LNCaP clone FGC (cell line): ENCODE measurements at places on chromosomes 16 and 17.

DNA sequence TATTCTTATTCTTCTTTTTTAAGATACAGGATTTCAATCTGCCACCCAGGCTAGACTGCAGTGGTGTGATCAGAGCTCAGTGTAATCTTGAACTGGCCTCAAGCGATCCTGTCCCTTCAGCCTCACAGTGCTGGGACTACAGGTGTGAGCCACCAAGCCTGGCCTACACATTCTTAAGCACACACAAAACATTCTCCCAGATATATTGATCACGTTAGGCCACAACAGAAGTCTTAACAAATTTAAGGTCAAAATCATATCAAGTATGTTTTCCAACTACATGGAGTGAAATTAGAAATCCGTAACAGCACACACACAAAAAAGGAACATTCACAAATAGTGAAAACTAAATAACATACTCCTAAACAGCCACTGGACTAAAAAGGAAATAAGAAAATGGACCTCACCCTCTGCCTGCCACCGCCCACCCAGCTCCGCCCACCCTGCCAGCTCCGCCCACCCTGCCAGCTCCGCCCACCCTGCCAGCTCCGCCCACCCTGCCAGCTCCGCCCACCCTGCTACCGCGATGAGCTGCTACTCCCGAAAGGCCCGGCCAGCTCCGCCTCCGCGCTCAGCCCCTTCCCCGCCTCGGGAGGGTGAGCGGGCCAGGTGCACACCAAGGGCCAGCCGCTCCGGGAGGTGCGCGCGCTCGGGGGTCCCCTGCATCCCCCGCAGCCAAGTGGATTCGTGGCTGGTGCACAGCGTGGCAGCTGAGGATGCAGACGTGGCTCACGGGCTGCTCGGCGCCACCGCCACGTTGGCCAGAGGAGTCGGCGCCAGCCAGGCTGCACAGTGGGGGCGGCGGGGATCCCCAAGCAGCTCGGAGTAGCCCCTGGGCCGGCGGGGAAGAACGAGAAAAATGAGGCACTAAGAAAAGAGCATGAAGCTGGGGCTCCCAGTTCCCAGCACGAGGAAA, 41.2 kb downstream of the C16orf87 start:
- DNase-seq: no peak

- no peak for DNase-seq
Measured at GRCh38 chr16:69834807-69835466, 72.8 kb downstream of the WWP2 start.

GRCh38 chr16:75416904-75417565, 16.3 kb downstream of the CFDP1 start:
- no peak for DNase-seq

DNA sequence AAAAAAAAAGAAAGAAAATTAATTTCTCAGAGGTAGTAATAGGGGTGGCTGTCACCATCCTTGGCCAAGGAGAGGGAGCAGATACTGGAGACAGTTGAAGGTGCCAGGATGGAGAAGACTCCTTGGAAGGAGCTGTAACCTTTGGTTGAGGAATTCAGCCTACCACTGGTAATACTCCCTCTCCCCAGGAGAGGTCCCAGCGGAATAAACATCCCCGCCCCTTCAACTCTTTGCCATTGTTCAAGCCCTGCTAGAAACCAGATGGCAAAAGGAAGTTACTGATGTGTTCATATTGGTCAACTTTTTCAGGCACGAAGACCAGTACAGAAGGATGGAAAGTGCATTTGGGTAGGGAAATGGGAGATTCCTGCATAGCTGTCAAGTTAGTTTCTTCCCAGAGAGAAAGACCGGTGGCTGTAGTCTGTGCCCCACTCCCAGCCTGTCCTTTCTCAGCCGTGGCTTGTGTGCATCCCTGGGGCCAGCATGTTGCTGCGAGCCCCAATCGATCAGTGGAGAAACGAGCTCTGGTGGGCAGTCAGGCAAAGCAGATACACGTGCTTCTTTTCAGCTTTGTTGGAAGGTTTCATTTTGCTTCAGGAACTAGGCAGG, 612.1 kb downstream of the MAF start:
- DNase-seq: no peak
